ENCODE measurements at places on chromosomes 1 and 21.

- no peak for DNase-seq
Measured at GRCh38 chr1:24925082-24925779, 4.8 kb downstream of the RUNX3 start.

DNA sequence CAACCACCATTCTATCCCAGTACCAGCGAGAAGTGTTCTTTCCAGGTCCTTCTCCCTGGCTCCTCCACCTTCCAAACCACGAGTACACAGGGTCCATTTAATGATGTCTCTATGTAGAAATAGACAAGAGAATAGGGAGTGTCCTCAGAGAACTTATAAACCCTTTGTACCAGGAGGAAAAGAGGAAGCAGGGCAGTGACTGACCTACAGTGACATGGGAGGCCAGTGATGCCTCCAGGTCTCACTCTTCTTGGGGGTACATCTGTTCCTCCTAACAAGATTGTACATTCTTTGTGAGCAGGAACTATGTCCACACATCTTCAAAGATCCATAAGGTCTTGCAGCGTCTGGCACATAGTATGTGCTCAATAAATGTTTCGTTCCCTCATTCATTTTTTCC lies 18.7 kb upstream of the FMOD start:
- no peak for DNase-seq

GRCh38 chr1:84345220-84345619 lies 43.7 kb downstream of the SAMD13 start:
- DNase-seq: no peak

- no peak for DNase-seq
Measured at GRCh38 chr1:154765970-154766369, 104.1 kb downstream of the KCNN3 start.

DNA sequence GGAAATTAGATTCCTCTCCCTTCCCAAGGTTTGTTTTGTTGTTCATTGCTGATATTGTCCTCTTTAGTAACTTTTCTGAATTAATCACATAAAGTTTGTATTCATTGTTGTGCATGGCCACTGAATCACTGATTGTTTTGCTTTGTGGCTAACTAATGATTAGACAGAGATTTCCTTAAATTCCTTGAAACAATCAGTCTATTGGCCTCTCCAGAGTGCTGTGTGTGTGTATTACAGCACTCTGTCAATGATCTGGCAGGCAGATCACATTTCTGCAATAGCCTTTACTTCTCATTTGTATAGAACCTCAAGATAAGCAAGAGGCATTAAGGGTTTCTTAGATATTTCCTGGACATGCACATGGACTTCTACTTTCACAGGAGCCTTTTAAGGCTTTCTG lies 78.6 kb downstream of the DUSP10 start:
- DNase-seq: no peak

GRCh38 chr1:151284013-151284577 lies 2.0 kb downstream of the ZNF687 start:
- DNase-seq: no peak

DNA sequence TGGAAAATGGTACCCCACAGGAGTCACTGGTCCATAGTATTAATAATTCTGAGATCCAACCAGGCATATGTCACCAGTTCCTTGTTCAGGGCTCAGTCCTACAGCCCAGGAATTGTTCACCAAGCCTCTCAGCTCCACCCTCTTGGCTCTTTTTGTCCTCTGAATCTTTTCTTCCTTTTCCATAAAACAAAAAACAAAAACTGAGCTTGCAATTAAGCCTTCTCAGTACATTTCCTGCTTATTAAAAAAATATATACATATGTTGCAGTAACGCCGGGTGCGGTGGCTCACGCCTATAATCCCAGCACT lies 23.4 kb upstream of the KIF1B start:
- DNase-seq: no peak

GRCh38 chr1:221025956-221026355 lies 146.7 kb downstream of the HLX start:
- no peak for DNase-seq
